ENCODE measurements at places on chromosomes 4 and X.

- peak; percentile 8 for DNase-seq
These were observed 514.5 kb downstream of the INPP4B start for GRCh38 chr4:142331646-142332045.

DNA sequence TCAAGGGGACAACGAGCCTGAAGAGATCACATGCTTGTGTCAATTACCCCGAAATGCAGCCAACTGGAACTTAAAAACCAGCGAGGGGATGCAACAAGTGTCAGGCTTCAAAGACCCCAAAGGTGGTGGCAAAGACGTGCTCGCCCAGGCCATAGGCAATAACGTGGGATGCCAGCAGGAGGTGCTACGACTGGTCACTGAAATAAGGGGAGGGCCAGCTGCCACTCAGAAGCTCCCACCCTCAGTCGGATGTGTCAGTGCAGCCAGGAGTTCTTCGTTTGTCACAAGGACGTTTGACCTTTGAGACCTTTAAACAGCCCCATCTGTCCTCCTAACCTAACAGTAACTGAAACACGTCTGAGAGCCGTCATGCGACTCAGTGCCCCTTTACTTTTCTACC lies 556.8 kb upstream of the PCDH10 start:
- DNase-seq = no peak

GRCh38 chr4:10006231-10006600 lies 15.1 kb downstream of the SLC2A9 start:
- DNase-seq = peak; percentile 69

DNA sequence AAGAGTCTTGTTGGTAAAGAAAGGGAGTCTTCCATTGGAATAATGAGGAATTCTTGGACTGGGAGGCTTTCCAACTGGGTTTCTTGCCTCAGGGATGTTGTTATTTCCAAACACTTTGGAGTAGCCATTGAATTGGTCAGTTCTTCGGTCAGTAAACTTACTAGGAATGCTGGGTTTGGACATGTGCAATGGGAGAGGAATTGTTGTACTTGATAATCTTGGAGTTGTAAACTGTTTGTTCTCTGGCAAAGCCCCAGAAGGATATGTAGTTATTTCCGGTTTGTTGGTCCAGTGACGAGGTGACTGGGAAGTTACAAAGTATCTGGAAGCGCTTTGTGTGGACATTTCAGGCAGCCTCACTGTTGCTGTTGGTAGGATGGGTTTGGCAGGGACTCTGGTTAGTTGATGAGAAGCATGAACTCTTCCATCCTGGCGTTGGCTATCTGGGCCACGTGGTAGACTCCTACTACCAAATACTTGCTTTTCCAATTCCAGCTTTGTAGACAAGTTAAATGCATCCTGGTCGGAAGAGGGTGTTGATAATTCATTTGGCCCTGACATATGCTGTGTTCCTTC lies 25.9 kb downstream of the MXRA5 start:
- DNase-seq = peak; percentile 0

DNA sequence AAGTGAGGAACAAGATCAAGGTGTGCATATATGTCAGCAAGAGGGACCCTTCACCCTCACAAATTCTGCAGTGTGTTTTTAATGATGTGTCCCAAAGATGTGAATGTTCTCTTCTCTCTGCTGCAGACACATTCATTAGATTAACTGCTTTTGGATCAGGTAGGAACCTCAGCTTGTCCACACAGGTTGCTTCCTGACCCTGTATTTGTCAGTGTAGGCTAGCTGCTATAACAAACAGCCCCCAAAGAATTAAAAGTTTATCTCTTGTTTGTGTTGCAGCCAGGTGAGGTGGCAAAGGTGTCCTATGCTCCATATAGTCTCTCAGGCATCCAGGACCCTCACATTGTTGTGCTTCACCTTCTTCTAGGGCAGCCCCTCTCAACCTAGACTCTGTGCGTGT lies 17.8 kb downstream of the XG start:
- no peak for DNase-seq

GRCh38 chr4:88452912-88453311 lies 4.0 kb upstream of the HERC5 start:
- DNase-seq = no peak
